ENCODE measurements at places on chromosomes 6 and 20.

DNA sequence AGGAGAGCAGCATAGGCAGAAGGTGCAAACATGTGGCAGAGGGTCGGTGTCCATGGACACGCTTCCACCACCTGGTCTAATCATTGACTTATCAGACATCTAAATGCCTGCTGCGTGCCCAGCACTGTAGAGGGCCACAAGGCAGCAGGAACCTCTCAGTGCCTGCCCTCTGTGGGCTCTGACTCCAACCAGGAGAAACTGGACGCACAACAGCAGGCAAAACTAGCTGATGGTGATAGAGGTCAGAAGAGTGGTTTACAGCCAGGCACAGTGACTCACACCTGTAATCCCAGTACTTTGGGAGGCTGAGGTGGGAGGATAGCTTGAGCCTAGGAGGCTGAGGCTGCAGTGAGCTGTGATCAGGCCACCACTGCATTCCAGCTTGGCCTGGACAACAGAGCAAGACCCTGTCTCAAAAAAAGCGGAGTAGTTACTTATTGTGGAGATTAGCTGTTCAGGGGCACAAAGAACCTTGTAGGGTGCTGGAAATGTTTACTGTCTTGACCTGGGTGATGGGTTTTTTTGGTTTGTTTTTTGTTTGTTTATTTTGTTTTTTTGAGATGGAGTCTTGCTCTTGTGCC, 46.5 kb downstream of the PPARD start:
- no peak for DNase-seq

- DNase-seq, result no peak
These were observed 155.4 kb downstream of the SMOC2 start for GRCh38 chr6:168596344-168596743.

GRCh38 chr6:139841794-139842215, 467.4 kb upstream of the CITED2 start:
- DNase-seq, result no peak

GRCh38 chr6:137217801-137218472, 1.2 kb downstream of the IFNGR1 start:
- no peak for DNase-seq

- DNase-seq, result no peak
These were observed 79.4 kb upstream of the NRN1 start for GRCh38 chr6:6085928-6086668.

GRCh38 chr6:89961481-89961880, 67.2 kb downstream of the GJA10 start:
- no peak for DNase-seq

DNA sequence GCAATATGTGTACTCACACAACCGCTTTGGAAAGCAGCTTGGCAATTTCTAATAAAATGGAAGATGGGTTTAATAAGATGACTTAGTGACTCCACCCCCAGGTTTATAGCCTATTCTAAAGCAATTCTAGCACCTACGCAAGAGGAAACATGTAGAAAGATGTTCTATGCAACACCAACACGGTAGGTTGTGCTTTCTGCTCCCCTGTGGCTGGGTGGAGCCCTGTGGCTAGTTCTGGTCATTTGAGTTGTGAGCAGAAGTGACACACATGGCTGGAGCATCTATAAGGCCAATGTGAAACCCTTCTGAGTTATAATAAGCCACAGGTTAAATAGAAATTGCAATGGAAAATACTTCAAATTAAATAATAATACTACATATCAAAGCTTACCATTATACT, 310.7 kb downstream of the CD83 start:
- no peak for DNase-seq

DNA sequence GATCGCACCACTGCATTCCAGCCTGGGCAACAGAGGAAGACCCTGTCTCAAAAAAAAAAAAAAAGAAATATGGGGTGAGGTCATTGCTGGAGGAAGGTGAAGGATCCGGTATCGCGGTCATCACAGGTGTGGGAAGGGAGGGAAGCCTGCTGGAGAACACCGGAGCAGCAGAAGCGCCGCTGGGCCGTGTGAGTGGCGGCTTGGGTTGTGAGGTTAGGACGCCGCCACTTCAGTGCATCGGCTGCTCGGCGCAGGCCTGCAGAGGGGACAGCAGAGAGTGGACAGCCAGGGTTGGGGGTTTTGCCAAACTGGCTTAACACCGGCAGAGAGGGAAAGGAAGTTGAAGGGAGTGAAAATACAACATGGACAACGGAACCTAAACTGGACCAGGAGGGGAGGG, 5.4 kb downstream of the TLDC2 start:
- no peak for DNase-seq

DNA sequence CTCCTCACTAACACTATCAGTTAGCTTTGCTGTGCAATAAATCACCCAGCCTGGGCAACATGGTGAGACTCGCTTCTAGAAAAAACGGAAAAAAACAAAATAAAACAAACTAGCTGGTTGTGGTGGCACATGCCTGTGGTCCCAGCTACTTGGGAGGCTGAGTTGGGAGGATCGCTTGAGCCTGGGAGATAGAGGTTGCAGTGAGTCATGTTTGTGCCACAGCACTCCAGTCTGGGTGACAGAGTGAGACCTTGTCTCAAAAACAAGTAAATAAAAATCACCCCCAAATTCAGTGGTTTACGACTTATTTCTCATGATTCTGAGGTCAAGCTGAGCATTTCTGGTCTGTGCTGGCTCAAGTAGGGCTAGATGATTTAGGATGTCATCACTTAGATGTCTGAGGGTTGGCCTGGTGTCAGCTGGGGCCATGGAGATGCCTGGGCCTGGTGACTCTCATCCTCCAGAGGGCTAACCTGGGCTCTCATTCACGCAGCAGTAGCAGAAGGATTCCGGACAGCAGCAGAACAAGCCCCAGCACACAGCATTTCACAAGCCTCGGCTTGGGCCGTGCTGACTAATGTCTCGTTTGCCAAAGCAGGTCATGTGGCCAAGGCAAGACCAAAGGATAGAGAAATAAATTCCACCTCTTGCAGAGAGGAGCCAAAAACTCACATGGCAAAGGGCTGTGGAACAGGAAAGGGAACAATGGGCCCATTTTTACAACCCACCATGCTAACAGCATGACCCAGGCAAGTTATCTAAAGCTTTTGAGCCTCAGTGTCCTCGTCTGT, 32.5 kb downstream of the MGME1 start:
- DNase-seq, result no peak

DNA sequence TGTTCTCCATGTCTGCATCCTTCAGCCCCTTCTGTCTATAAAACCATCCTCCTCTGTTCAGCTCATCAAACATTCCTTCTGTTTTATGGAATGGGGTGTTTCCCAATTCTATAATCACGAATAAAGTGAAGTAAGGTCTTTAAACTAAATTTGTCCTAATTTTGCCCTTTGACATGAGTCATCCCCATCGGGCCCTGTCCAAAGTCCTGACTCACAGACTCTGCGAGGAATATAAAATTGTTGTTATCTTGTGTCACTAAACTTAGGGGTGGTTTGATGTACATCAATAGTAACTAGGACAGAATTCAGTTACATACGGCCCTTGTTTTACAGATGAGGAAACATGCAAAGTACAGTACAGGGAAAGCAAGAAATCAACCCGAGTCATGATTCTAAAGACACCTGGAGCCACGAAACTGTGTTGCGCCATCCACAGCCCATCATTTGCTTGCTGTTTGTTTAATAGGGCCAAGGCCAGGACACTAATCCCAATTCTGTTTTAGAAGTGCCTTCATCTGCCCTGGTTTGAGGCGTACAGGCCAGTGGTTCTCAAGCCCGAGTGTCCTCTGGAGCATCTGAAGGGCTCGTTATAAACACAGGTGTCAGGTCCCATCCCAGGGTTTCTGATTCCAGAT, 2.8 kb downstream of the ACSS1 start:
- no peak for DNase-seq

- peak; percentile 24 for DNase-seq
These were observed 690 bp downstream of the IFNGR1 start for GRCh38 chr6:137218473-137218916.

- no peak for DNase-seq
These were observed 156.2 kb upstream of the THBS2 start for GRCh38 chr6:169409742-169410312.
